RKO (cell line): ENCODE measurements at places on chromosomes 1 and 21.

- DNase-seq = no peak
Measured at GRCh38 chr1:175188936-175189335, 3.6 kb downstream of the KIAA0040 start.

DNA sequence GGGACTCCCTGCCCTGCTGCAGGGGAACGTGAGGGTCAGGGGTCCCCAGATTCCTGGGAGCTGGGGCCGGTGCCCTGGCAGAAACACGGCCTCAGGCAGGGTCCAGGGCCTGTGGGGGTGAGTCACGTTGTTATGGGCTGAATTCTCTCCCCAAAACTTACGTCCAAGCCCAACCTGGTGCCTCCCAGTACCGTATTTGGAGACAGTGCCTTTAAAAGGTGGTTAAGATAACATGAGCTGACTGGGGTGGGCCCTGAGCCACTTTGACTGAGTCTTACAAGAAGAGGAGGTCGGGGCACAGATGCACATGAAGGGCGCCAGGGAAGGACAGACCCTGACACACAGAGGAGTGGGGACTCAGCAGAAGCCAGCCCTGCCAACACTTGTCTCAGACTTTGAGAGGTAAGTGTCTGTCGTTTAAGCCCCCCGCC lies 99.9 kb downstream of the WDR4 start:
- DNase-seq = no peak

DNA sequence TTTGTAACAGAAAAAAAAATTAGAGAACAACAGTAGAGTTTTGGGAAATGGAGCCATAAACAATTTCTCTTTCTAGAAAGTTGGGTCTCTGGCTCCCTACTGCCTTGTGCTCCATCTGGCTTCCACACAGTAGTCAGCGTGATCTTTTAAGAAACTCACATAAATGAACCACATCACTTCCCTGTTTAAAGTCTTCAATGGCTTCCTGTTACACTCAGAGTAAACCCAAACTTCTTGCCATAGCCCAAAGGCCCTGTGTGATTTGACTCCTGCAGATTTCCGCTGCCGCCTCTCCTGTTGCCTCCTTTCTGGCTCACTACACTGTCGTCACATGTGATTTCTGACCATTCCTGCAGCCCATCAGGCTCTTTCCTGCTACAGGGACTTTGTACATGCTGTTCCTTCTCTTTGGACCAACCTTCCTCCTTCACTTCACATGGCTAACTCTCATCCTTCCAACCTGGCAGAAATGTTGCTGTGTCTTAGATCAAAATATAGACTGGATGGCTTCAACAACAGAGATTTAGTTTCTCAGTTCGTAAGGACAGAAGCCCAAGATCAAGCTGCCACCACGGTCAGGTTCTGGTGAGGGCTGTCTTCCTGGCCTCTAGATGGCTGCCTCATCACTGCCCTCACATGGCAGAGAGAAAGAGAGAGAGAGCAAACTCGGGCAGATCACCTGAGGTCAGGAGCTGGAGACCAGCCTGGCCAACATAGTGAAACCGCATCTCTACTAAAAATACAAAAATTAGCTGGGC lies 34.0 kb downstream of the OPRD1 start:
- no peak for DNase-seq

DNA sequence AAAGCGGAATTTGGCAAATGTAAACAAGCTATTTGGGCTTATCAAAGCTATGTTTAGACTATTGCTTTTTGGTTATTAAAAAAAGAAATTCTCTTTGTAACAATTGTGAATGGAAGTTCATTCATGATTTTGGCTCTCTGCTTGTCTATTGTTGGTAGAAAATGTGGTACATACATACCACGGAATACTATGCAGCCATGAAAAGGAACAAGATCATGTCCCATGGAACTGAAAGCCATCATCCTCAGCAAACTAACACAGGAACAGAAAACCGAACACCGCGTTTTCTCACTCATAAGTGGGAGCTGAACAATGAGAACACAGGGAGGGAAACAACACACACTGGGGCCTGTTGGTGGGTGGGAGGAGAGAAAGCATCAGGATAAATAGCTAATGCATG lies 465.4 kb downstream of the SETD4 start:
- no peak for DNase-seq

- DNase-seq = no peak
Measured at GRCh38 chr1:111582016-111582415, 37.6 kb upstream of the RAP1A start.

GRCh38 chr21:42198929-42199867 lies 19.7 kb upstream of the ABCG1 start:
- DNase-seq = peak; percentile 52

DNA sequence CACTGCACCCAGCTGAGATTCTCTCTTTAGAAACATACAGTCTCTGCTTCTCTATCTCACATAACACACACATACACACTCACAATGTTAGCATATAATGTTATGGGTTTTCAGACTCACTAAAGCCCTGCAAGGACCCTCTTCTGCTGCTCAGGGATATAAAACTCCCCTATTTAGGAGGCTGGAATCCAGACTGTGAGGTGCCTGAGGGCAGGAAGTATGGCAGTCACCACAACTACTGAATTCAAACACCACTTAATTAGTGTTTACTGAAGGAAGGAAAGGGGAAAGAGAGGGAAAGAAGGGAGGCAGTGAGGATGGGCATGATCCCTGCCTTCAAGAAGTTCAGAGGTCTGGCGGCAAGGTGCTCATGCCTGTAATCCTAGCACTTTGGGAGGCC lies 7.8 kb upstream of the CDK18 start:
- no peak for DNase-seq
